ENCODE measurements at places on chromosomes 13 and 19.

DNA sequence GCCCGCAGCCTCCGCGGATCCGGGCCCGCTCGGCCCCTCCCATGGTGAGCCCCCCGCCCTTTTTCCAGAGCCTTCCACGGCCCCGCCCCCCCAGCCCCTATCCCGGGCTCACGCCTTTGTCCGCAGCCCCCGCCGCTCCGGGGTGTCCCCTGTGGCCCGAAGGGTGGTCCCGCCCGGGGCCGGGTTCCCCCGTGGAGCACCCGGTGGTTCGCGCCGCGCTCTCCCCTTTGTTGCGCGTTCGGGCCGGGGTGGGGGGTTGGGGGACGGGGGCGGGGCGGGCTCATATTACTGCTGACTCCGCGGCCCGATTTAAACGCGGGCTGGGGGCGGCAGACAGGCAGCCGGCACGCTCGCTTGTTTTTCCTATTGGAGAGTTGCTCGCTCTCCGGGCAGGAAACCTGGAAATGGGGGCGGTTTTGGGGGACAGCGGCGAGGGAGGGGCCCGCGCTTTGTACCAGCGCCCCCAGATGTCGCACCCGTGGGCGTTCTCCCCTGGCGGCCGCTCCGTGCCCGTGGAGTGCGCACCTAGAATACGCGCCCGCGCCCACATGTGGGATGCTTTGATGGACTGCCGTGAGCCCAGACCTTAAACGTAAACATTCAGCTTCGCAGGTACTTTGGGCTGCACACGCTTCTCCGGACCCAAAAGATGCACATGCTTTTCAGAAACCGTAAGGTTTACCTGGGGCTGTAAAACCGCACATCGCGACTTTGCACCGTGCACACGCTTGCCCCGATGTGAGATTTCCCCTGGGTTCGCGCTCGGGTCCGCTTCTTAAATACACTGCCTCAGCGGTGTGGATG is 699 bp downstream of the PTOV1 start:
- DNase-seq: no peak

GRCh38 chr13:47148543-47148942 is 251.7 kb upstream of the HTR2A start:
- no peak for DNase-seq

DNA sequence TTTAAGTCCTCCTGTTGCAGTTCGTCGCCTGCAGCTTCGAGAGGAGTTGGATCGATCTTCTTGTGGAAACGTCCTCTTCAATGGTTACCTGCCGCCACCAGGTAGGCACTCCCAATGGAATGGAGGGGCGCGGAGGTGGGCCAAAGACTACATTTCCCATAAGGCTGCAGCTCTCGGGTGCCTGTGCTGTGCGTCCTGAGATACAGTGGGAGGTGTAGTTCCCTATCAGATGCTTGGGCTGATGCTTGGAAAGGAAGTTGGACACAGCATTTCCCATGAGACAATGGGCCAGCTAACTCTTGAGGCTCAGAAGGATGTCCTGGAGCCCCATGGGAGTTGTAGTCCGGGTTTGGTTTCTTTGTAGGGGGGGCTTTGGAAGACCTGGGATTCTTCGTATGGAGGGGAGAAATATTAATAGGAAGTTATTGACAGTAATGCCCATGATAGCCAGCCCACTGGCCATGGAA is 1.8 kb downstream of the SHKBP1 start:
- peak; percentile 49 for DNase-seq

DNA sequence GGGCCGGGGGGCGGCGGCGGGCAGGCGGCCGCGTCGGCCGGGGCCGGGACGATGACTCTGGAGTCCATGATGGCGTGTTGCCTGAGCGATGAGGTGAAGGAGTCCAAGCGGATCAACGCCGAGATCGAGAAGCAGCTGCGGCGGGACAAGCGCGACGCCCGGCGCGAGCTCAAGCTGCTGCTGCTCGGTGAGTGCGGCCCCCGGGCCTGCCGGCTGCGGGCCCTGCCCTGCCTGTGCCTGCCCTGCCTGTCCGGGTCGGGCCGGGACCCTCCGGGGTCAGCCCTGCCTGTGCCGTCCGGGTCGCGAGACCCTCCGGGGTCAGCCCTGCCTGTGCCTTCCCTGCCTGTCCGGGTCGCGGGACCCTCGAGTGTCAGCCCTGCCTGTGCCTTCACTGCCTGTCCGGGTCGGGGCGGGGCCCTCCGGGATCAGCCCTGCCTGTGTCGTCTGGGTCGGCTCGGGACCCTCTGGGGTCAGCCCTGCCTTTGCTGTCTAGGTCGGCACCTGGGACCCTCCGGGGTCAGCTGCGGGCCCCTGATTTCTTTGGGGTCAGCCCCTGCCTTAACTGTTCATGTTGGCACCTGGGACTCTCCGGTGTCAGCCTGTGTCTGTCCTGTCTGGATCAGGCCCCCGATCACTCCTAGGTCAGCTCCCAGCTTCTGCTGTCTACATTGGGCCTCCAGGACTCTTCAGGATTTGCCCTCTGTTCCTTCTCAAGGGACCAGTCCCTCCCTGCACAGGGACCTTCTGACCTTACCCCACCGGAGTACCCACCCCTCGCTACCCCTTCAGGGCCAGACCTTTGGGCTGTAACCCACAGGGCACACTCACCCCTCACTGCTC is 659 bp downstream of the GNA11 start:
- DNase-seq: no peak

- DNase-seq: no peak
Measured at GRCh38 chr13:27236478-27236877, 14.9 kb upstream of the RPL21 start.

GRCh38 chr19:39307046-39307821 is 11.0 kb downstream of the IFNL1 start:
- no peak for DNase-seq

- no peak for DNase-seq
Measured at GRCh38 chr19:57786906-57787305, 17.4 kb downstream of the ZNF586 start.

- DNase-seq: no peak
Measured at GRCh38 chr13:91045351-91046034, 302.0 kb upstream of the MIR17HG start.

DNA sequence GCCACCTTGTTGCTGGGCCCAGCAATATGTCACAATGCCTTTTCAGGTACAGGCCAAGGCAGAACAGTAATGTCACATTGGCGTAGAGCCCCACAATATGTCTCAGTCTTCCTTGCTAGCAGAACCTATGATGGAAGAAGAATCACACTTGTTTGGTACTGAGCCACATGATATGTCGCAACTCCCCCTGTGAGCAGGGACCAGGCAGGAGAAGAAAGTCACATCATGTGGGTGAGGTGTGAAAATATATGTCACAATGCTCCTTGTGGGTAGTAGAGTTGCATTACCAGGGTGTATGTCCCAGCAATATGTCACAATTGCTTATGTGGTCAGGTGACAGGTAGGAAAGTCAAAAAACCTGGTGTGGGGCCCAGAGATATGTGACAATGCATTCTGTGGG is 7.1 kb upstream of the ZNF91 start:
- DNase-seq: no peak

DNA sequence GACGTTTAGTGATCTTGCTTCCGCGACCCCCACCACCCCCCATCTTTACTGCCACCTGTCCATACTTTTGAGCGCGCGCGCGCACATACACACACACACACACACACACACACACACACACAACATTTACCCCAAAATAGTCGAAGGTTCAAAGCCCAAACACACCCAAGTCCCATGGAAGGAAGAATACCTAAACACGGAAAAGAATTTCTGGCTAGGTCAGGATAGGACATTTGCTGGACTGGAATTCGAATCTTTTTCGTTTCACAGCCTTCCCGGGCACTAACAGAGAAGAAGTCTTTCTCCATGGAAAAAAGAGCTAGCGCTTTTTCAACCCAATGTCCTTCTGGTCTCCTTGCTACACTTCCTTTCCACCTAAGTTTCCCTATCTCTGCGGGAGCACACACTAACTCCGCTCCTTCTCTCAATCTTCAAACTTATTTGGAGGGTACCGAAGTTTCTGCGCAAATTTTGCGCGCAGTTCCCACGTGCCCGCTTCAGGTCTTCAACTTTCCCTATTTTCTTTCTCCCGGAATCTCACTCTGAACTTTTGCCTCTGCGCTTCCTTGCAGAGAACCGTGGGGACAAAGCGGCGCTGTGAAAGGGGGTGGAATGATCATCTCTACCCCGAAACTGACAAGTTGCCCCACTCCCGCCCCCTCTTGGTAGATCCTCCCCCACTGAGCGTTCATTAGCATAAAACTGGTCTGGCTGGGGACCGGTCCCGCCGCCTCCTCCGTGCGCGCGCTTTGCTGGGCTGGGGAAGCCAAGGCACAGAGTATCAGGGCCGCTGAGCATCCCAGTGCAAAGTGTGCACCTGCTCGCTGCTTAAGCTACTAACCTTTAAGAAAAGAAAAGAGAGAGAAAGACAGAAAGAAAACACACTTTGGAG is 2.7 kb downstream of the DACH1 start:
- no peak for DNase-seq

DNA sequence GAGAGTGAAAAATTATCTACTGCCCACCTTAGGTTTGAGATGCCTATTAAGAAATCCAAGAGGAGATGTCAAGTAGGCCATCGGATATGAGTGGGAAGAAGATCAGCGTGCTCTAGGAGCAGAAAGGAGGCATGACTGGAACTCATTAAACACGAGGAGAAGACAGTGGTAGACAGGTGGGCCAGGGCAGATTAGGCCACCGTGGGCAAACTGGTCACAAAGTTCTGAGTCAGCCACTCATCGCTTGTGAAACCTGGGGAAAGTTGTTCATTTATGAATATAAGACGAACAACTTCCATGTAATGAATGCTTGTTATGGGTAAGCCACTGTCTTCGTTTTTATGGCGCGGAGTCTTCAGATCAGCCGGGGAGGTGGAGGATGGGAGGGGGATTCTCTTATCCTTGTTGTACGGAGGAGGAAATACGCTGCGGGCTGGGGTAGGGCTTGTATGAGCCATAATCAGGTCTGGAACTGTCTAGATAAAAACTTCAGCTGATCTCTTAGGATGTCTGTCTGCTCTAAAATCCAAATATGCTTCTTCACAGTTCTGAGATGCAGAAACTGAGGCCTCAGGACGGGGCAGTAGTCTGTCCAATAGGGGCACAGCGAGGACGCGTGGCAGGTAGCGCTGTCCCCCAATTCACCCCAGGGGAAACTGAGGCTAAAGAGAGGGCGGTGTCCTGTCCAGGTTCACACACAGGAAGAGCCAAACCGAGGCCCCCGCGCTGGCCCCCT is 1.1 kb upstream of the ZNF444 start:
- no peak for DNase-seq

GRCh38 chr13:34421858-34422475 is 520.1 kb upstream of the NBEA start:
- no peak for DNase-seq

GRCh38 chr13:108266321-108266990 is 3.1 kb upstream of the TNFSF13B start:
- DNase-seq: no peak

DNA sequence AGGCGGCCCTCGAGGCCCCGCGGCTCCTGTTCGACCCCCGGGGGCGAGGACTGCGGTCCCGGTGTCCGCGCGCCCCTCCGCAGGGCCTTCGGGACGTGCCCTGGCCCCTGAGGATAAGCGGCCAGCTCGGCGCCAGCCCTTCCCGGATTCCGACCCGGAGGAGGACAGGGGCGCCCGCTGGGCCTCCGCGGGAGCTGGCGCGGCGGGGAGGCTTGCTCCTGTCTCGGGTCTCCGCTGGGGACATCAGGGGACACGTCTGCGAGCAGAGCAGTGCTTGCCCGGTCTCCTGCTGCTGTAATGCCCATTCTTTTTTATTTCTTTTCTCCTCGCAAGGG is 829 bp downstream of the B3GLCT start:
- peak; percentile 47 for DNase-seq

DNA sequence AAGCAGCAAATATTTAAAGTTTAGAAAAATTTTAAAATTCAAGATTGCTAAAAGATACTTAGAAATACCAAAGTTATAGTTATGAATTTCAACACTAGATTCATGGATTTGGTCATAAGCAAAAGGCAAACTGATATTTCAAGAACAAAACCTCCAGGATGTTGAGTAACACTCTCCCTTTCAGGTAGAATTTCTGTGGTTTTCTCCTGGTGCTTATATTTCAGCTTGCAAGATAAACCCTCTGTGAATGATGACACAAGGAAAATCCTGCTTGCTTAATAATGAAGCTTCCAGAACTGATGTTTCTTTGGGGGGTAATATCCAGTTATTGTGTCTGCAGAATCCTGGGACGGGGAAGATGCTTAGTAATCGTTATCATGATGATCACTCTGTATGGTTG is 320.3 kb upstream of the EDNRB start:
- no peak for DNase-seq

GRCh38 chr13:109919715-109920375 is 133.5 kb upstream of the IRS2 start:
- DNase-seq: peak; percentile 69

DNA sequence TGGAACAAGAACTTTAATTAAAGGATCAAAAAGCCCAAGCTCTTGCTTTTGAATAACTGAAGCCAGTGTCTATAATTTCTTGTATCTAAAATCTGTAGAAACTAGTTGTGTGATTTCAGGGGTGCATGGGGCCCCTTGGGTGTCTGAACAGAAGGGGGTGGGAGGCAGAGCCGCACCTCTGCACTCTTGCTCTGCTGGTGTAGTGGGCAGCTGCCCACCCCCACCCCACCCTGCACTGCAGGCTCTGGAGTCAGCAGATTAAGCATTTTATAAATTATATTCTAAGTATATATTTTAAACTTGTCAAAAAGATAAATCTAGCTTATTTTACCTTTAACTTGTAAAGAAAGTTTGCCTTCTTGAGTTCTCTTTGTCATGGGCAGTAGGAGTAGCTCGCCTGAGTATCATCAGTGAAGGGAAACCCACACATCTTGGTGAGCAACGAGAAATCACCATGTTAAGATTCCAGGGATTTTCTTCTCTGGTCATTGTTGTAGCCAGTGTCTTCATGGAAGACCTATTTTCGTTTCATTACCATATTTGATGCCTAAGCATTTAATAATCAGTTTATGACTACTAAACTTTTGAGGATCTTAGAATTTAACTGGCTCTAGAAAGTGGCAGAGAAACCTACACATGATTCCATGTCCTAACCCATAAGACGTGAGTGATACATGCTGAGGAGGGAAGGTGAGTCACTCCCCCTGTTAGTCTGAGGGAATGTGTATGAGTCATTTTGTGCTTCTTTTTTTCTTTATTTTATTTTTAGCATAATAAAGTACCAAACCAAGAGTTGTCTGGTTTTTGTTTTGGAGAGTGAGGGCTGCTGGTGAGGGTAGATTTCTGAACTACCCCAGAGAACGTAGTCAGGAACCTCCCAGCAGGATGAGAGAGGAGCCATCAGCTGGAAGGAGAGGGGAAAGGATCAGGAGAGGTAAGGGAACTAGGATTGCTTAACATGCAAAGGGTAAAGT is 7.7 kb downstream of the UBE2L5 start:
- DNase-seq: peak; percentile 90

GRCh38 chr19:46901701-46902401 is 41.1 kb downstream of the ARHGAP35 start:
- peak; percentile 46 for DNase-seq

GRCh38 chr13:22862478-22862877 is 318.3 kb upstream of the SGCG start:
- DNase-seq: no peak

All from EL (cell line).